ENCODE measurements at places on chromosomes 16 and 17. TPM values are rescaled to one million over a fixed set of nuclear protein-coding genes. Genes with fewer than 3 reads are reported as not detected.
A peak's percentile ranks its signal among the peaks of the same experiment; 100 is the strongest.

DNA sequence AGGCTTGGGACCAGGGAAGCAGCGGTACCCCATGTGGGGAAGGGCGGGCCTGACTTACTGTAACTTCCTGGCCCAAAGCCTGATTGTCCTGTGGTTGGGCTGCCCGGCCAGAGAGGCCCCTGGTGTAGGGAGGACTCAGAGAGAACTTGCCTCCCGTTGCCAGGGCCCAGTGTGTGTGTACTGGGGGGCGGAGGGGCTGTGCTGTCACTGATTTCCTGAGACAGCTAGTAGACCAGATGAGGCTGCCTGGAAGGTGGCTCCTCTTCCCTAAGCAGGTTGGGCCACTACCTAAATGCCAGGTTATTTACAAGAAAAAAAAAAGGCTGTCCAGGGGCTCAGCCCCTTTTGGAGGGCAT, 16.7 kb downstream of the SOCS3 start:
- no peak for DNase-seq

LDAF1 gene
- 23.0 TPM for total RNA-seq

GRCh38 chr17:47851764-47852112, 775 bp upstream of the SP6 start:
- DNase-seq, result no peak

GRCh38 chr16:84847564-84848355, 28.0 kb downstream of the CRISPLD2 start:
- DNase-seq, result peak; percentile 95

GLIS2 gene
- total RNA-seq, result 6.2 TPM

Data from thyroid gland (tissue), 4 donors.